Activated T-helper 1 cell treated with Interleukin-2 at 50 U/mL for 16 hours (primary cell): ENCODE measurements at places on chromosomes 3 and 15.

GRCh38 chr15:100114571-100114970, 227.2 kb downstream of the ADAMTS17 start:
- DNase-seq = no peak

DNA sequence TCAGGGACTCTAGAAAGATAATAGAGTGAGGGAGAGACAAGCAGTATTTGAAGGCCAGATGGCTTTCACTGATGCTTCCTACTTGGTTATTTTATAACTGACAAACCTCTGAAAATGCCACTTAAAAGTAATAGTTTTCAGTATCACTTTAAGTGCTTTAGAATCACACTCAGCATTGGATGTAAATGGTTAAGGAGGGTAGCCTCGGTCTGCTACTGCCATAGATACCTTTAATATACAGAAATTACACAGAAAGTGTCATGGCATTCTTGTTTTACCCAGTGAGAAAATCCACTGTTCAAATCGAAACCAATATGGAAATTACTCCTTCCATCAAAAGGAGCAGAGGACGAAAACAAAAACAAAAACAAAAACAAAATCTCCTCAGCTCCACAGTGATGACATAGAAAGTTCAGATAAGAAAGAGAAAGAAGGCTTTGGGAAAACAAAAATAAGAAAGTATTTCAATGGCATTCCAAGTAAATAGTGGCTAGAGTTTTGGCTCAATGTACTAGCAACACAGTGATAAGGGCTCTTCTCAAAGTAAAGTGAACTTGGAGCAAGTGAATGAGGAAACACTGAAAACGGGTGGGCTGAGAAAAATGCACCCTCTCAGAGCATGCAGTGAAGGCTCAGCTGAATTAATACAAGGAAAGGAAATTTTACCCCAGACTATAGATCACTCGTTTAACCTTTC, 43.2 kb upstream of the CD47 start:
- no peak for DNase-seq

DNA sequence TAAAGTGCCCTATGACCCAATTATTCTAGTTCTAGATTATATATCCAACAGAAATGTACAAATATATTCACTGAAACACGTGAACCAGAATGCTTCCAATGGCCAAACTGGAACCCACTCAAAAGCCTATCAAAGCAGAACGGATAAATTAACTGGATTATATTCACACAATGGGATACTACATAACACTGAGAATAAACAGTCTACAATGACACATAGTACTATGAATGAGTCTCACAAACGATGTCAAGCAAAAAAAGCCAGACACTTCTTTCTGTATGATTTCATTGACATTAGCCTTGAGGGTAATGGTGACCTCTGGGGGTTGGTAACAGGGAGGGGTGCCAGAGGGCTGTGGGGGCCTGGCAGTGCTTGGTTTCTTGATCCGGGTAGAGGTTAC, 50.9 kb upstream of the HACD2 start:
- DNase-seq = no peak

DNA sequence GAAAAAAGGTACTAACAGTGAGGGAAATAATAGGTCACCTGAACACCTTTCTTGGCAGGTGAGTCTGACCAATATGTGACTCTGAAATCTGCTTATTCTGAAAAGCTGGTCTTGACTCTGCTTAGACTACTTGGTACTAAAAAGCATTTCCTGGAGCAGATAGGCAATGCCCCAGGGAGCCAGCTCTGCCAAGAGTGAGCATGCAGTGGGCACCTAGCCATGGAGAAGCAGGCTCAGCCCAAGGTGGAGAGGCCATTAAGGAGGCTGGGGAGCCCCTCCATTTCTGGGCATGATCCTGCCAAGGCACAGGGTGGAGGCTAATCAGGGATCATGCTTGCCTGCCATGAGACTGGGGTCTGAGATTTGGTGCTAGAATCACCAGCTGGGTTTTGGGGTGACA, 1.6 kb upstream of the LTF start:
- DNase-seq = no peak

GRCh38 chr3:84738086-84738485, 220.7 kb upstream of the CADM2 start:
- DNase-seq = no peak

- DNase-seq = no peak
Measured at GRCh38 chr15:69045802-69046201, 31.3 kb downstream of the NOX5 start.

DNA sequence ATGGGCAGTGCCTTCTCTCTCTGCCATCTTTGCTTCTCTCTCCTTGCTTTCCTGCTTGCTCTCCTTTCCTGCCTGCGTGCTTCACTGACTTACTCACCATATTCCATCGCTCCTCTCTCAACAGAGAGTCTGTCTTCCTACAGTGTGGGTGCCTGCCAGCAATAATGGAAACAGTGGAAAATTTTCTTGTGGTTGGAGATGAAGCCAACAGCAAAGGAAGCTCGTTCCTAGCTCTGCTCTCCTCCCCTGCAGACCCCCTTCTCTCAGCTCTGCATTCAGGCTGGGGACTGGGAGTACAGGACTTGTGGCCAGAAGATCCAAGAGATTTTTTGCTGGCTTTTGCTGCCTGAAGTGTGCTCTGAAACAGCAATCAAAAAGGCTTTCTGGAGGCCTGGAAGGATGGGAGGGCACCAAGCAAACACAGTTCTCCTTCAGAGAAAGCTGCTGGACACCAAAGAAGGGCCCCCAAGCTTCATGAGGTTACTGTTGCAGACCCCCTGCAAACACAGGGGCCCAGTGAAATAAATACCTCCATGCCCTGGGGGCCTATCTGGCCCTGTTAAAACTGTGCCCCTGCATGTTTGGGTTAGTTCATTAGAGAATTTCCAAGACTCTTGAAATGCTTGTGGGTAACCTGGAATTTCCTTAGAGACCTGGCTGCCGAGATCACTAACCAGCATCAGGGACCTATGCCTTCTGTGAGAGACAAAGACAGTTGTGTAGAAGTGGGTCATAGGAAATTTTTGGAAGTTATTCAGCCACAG, 149.9 kb upstream of the RASGRP1 start:
- DNase-seq = no peak

DNA sequence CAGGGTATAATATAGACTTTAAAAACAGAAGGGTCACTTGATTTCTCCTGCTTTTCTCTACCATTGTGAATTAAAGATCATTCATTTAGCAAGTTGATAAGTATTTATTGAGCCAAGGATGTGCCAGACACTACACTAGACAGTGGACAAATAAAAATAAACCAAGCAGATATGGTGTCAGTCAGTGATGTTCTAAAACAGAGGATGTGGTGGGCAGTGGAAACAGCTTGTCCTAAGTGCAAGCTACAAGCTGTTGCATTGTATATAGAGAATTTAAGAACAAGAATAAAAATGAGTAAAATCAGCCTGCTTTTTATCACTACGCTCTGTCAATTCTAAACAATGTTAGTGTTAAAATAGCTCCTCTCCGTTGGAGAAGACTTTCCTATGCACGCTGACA, 637.3 kb upstream of the GRM7 start:
- DNase-seq = no peak

DNA sequence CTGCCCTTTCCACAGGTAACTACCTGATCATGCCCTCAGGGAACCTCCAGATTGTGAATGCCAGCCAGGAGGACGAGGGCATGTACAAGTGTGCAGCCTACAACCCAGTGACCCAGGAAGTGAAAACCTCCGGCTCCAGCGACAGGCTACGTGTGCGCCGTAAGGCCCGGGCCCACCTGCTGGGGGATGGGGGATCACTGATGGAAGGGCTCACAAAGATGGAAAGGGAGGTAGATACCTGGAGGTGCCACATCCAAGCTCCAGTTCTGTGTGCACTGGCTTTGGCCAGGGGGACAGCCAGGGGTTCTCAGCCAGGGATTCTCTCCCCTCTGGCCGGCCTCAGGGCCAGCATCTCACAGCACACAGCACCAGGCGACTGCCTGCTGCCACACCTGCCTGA, 59.4 kb downstream of the BOC start:
- no peak for DNase-seq

DNA sequence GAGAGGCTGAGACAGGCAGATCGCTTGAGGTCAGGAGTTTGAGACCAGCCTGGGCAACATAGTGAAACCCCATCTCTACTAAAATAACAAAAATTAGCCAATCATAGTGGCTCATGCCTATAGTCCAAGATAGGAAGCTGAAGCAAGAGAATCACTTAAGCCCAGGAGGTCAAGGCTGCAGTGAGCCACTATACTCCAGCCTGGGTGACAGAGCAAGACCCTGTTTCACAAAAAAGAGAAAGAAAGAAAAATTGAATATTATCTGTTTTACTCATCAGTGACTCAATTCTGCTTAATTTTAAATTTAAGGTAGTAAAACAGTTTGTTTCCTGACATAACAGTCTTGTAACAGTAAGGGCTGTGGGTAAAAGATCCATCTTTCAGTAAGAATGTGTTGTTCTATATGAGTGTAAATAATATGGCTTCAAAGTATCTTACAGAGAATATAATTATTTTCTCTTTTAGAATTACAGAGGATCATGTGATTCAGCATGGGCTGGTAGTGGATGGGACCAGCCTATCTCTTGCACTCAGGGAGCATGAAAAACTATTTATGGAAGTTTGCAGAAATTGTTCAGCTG, 85.8 kb downstream of the ATP11B start:
- no peak for DNase-seq

DNA sequence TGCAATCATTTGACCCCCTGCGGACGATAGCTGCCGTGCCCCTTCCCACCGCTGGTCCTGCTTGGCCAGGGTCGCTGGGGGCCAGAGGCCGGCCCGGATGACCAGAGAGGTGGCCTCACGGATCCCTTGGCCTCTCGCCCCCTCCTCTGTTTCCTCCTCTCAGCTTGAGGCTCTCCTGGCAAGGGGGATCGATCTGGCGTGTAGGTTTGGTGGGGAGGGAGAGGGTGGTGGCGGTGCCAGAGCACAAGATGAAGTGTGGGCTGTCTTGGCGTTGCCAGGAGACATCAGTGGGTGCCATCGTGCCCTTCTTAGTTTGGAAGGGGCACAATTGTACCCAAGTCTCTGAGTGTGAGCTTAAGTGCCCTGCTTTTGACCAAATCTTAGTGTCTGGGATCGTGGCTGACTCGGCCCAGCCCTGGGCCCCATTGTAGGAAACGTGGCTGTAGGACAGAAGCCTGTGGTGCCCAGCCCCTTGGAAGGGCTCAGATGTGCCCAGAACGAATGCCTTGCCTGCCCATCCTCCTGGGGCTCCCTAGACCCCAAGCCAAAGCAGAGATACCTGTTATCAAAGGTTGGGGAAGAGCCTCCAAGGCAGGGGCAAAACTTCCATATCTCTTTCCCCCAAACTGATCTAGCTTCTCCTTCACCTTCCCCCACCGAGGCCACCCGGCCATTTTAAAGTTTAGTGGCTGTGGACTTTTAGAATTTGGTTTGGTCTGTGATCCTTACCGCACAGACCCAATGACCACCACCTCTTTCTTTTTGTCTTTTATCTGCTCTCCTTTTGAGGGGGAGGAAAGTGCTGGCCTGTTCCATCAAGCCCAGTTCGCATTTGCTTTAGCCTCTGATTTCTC, 14.4 kb downstream of the NR2F2 start:
- DNase-seq = no peak

DNA sequence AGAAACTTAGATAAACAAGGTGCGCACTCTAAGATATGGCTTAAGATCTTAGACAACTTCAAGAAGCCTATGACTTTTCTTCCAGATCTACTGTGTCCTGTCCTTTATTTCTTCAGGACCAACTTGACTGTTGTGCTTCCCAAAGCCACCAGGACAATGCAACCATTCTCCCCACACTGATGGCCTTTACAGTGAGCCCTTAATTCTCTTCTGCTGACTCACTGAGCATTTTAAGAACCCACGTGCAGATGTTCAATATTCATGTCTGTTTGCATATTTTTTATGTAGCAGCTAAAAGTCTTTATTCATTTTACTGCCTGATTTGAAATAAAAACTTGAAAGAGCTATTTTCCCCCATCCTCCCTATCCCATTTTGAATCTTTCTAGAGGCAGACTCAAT, 103.3 kb upstream of the SLC2A2 start:
- DNase-seq = no peak

DNA sequence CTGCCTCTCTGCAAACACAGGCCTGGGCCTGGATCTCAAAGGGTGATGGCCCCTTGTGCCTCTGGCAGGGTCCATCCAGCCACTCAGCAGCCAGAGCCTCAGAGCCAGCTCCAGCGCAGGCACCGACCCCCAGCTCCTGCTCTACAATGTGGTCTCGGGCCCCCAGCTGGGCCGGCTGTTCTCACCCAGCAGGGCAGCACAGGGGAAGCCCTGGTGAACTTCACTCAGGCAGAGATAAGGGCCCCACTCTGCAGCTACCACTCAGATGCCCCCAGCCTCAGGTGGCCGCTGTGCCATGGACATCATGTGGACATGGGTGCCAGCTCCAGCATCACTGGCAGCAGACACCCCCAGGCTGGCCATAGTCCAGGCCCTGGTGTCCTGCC, 173.1 kb downstream of the TBC1D2B start:
- no peak for DNase-seq

- no peak for DNase-seq
Measured at GRCh38 chr3:184734903-184735701, 23.2 kb upstream of the MAGEF1 start.

DNA sequence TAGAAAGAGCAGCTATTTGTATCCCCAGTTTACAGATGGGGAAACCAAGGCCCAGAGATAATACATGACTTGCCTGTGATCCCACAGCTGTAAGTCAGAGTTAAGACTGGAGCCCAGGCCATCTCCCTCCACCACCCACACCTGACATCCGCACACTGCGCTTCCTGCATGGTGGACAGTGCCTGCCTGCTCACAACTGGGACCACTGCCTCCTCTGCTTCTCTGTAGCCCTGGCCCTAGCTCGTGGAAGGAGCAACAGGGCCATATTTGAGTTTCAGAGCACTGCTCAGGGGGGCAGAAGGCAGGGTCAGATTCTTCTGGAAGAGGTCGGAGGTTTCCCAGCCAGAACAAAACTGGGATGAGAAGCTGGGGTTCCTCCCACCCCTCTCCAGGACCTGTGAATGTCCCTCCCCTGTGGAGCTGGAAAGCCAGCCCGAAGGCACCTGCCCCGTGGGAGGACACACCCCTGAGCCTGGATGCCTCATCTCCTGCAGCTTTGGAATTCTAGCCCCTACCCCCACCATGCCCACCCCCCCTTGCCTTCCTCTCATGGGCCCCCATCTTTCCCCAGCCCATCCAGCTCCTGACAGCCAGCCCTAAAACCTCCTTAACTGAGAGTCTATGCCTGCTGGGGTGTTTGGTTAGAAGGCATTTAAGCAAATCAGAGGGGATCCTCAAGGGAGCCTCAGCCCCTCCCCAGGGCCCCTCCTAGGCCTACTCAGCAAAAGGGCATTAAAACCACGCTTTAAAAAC, 100.1 kb downstream of the TPRA1 start:
- no peak for DNase-seq

DNA sequence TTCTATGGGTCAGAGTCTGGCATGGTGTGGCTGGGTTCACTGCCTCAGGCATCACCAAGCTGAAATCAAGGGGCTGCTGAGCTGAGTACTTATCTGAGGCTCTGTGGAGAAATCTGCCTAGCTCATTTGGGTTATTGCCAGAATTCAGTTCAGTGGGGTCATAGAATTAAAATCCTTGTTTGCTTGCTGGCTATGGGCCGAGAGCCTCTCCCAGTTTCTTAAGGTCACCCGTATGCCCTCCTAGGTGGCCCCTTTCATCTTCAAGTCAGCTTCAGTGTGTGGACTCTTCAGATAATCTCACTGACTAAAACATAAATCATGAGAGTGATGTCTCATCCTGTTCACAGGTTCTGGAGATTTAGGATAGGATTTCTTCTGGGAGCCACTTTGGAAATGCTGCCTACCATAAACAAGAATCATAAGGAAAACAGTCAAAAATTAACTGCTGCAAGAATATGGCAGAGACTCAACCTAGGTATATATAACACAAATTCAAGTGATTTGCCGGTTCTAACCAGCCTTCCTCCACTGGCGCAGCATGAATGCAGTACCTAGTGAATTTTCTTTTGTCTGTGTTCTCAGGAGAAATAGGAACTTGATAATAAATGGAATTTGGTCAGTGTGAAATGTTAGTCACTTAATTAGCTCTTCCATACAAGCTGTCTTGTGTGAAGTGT, 5.3 kb downstream of the CP start:
- DNase-seq = no peak
